ENCODE measurements at places on chromosomes 16 and 17.

DNA sequence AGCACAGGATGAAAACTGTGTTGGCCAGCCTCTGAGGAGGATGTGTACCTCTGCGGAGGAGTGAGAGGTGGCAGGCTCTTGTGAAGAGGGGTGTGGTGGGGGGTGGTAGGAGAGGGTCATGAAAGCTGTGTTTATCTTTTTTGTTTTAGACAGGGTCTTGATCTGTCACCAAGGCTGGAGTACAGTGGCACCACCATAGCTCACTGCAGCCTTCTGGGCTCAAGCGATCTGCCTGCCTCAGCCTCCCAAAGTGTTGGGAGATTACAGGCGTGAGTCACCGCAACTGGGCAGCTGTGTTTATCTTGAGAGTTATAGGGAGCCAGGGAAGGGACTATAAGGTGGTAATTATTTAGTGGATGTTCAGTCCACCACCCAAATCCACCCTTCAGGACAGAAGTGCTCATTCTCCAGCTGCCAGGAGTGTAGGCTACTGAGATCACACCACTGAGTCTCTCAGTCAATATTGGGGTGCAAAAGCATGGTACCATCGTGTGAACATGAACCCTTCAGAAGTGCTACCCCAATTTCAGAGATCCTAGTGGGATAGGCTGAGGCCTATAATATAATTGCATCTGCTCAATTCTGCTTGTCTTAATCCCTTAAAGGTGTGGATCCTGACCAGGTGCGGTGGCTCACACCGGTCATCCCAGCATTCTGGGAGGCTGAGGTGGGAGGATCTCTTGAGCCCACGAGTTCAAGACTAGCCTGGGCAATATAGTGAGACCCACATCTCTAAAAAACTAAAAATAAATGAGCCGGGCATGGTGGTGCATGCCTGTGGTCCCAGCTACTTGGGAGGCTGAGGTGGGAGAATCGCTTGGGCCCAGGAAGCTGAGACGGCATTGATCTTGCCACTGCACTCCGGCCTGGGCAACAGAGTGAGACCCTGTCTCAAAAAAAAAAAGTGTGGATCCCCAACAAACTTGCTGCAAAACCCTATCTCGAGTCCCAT is 788 bp upstream of the EXOC3L1 start:
- DNase-seq, result no peak

DNA sequence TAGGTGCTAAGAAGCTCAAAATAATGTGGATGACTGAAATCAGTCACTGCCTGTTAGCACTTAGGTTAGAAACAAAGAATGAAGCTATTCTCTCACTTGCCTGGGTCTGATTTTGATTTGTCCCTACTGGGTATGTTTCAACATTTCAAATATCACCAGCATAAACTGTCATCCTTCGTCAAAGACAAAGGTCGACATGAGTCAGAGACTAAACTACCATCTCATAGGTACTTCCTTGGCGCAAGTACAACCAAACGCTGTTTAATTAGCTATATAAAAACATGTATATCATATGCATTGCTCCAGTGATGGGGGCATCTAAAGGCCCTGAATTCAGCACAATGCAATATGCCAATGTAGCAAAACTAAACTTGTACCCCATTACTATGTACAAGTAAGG is 4.0 kb downstream of the AKTIP start:
- DNase-seq, result no peak

DNA sequence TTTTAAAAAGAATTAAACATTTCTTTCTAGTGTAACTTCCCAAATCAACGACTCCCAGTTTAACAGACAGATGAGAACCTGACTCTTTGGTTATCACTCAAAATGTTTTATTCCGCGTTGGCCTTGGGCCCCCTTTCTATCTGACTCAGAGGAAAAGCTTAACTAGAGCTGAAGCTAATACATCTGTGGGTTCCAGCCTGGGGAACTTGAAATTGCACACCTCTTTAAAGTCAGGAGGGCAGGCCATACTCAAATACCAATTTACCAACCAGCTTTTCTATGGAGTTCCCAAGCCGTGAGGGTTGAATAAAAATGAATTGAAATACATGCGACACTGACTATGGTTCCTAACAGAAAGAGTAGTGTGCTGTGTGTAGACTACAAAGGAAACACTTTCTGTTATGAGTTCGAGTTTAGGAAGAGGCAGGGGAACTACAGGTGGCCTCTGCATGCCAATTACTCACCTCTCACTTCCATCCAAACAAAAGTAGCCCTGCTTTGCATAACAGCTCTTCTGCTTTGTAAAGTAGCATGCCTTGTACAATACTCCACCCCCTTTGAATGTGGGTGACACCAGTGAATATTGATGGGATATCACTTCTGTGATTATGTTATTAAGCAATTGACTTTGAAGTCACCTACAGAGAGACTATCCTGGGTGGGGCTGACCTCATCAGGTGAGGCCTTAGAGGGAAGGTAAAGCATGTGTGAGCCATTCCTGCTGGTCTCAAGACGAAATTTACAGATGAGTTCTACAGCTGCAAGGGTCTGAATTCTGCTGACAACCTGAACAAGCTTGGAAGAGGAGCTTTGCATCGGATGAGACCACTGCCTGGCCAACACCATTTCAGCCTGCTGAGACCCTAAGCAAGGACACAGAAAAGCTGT is 92.1 kb downstream of the WDR59 start:
- DNase-seq, result no peak

DNA sequence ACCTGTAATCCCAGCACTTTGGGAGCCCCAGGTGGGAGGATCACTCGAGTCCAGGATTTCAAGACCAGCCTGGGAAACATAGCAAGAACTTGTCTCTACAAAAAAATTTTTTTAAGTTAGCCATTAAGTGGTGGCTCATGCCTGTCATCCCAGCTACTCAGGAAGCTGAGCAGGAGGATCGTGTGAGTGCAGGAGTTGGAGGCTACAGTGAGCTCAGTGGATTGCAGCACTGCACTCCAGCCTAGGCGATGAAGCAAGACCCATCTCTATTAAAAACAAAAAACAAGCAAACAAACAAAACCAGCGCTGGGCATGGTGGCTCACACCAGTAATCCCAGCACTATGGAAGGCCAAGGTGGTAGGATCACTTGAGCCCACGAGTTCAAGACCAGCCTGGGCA is 38.0 kb downstream of the HEATR3 start:
- no peak for DNase-seq

- peak; percentile 25 for DNase-seq
Measured at GRCh38 chr17:57946798-57947358, 8.3 kb downstream of the CUEDC1 start.

DNA sequence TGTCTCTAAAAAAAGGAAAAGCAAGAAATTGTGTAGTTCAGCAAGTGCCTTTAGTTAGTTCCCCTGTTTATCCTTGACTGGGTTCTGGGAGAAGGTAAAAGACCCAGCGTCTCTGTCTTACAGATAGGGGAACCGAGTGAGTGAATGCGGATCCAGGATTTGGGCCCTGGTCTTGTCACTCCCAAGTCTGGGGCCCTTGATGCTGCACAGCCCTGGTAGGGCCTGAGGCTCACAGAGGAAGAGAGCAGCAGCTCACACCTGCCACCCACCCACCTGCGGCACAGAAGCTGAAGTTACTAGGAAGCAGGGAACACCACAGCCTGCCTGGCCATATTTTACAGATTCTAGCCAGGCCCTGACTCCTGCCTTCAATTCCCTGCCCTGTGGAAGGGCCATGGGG is 22.2 kb downstream of the LASP1 start:
- no peak for DNase-seq

- DNase-seq, result no peak
Measured at GRCh38 chr17:41758601-41759000, 24.2 kb upstream of the HAP1 start.

- no peak for DNase-seq
Measured at GRCh38 chr16:2584729-2585650, 47.2 kb downstream of the PDPK1 start.

DNA sequence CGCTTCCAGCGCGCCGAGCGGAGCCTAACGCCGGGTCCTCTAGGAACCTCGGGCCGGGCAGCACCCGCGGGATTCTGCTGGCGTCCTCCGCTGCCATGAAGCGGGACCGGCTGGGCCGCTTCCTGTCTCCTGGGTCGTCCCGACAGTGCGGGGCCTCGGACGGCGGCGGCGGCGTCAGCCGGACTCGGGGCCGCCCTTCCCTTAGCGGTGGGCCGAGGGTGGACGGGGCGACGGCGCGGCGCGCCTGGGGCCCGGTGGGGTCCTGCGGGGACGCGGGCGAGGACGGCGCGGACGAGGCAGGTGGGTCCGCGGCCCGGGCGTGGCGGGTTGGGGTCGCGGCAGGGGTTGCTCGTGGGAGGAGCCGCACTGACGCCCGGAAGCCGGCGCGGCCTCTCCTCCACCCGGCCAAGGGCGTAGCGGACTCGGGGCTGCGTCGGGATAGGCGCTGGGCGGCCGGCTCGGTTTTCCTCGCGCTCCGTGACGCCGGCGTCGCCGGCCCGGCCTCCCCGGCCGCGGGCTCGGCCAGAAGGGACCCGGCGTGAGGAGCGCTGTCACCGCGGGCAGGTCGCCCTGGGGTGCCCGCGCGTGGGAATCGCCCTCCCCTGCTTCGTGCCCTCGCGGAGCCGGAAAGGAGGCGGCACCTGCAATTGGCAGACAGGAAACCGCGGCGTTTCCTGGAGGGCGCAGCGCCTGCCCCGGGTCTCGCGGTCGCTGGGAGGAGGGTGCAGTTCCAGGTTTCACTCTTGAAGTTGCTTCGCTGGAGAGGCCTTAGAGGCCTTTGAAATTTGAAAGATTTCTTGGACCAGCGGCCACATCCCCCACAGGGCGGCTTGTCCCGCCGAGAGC is 432 bp downstream of the ZNF276 start:
- DNase-seq, result peak; percentile 90

DNA sequence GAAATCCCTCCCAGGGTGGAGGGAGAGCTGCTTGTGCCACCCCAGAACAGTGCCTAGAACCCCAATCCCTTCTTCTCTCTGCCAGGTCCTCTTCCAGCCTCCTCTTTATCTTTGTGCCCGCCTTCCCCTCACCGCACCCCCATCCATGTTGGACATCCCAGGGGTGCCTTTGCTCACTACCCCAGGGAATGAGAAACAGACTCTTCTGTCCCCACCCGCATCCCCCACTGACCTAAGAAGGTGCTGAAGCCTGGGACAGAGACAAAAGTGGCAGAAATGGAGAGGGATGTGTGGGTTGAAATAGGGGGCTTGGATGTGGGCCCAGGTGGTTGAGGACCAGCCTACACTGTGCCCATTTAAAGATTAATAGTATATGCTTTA is 17.0 kb downstream of the ALOX15B start:
- DNase-seq, result no peak

GRCh38 chr16:88886420-88886844 is 20.0 kb upstream of the PABPN1L start:
- no peak for DNase-seq

GRCh38 chr16:76897816-76898215 is 293.2 kb upstream of the MON1B start:
- no peak for DNase-seq

DNA sequence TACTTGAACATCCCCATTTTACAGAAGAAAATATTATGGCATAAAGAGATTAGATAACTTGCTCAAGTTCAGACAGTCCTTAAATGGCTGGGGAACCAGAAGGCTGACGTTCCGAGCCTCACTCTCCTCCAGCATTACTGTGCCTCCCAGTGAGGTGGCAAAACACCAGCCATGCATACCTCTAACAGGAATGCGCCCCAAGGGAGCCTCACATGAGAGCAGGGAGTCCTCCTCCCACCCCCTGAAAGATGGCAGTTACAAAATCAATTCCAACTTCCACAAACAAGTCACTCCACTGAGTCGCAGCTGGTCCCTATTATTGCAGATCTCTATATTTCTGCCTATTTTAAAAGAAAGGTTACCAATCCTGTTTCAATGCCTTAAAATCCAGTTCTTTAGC is 55.5 kb downstream of the ANKFY1 start:
- DNase-seq, result no peak

- DNase-seq, result no peak
Measured at GRCh38 chr16:28835864-28836760, 10.0 kb downstream of the TUFM start.

Data from activated T-cell treated with anti-CD3 and anti-CD28 coated beads, Interleukin-2, amount 50 U/mL, for 1 hour (primary cell).